ENCODE measurements at places on chromosomes 2 and 18.

DNA sequence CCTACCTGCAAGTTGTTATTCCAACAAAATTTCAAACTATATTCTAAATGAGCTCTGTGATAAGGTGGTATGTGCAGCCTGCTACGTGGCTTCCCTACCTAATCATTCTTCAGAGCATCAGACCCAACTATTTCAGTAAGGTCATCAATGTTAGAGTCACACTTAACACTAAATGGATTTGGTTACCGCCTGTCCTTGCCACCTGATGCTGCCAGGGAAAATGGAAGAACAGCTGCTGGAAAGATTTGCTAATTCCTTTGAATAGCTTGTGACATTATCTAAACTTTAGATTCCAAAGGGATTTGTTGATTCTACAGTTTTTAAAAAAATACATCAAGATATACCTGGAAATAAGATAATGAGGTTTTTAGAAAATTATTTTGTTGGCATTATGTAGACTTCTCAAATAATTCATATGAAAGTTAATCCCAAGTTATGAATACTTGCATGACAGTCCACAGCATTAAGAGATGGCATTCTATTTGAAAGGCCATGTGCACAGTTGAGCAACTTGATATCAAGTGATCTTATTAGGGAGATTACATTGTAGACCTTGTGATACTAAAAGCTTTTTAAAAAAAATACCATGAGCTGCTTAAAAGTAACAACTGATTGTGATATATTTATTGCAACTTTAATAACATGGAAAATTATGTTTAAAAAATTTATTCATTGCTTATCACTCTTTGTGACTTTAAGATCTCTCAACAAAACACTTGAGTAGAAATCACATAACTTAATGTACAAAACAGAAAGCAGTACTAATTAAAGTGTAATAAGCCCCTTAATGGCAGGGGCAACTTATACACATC, 98.3 kb upstream of the UGP2 start:
- no peak for DNase-seq

DNA sequence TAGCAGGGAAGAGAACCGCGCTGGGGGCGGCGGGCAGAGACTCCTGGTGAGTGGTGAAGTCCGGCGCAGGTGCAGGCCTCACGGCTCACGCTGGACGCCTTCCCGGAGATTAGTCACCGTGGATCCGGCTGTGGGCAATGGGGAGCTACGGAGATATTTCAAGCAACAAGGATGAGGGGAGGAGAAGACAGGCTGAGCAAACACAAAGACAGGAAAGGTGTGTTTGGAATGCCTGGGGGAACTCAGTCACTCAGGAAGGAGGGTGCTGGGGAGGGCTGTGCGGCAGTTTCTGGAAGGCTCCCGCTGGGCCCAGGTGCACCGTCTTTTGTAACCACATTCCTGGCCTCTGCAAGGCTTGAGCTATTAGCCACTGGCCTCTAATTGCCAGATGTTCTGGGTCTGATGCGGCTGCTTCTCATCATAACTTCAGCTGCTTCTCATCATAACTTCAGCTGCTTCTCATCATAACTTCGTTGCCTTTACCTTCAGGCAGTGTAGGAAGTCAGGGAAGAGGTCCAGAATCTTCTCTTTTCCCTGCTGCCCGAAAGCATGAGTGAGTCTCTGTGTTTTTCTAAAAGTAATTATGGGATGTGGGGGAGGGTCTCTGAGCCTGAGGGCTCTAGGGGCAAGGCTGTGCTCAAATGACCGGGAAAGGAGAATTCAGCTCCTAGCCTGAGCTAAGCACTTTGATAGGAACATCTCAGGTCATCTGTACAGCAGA, 118.9 kb downstream of the PXDN start:
- DNase-seq, result no peak

DNA sequence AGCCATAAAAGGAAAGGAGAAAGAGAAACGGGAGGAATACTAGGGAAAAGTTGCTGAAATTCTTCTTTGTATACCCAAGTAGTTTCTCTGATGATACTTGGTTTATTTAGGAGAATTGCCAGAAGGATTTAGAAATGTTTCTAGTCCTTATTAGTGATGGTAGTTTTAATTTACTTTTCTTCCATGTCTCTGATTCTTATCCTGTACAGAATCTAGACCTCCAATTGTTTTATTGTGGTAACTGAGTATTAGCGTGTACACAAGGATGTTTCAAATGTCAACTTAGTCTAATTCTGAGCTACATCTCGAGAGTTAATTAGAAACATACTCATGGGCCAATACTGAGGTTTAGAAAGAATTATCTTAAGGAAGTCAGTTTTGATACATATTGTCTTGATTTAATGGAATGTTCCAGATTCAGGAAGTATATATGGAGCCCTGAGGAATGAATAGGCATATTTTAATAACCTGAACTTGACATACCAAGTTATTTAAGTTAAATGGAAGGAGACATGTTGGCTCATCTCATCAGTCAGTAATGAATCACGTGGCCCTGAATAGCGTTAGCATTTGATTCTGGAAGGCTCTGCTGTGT, 219.6 kb downstream of the LTBP1 start:
- no peak for DNase-seq

- DNase-seq, result no peak
Measured at GRCh38 chr2:205995260-205995659, 90.7 kb downstream of the INO80D start.

DNA sequence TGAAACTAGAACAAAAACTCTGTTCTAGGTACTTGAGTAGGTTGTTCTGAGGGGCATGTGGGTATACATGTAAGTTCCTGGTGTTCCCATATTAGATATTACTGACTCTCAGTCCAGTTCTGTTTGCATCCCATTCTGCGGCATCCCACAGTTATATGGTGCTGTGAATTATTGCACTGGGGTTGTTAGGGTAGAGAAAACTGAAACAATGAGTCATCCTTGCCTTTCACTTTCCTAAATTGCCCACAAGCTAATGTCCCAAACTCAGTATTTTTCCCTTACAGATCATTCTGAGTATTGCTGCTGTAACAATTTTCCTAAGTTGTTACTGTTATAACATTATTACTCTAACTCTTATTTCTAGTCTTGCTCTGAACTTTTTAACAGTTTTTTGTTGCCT, 3.0 kb downstream of the WDR75 start:
- no peak for DNase-seq

DNA sequence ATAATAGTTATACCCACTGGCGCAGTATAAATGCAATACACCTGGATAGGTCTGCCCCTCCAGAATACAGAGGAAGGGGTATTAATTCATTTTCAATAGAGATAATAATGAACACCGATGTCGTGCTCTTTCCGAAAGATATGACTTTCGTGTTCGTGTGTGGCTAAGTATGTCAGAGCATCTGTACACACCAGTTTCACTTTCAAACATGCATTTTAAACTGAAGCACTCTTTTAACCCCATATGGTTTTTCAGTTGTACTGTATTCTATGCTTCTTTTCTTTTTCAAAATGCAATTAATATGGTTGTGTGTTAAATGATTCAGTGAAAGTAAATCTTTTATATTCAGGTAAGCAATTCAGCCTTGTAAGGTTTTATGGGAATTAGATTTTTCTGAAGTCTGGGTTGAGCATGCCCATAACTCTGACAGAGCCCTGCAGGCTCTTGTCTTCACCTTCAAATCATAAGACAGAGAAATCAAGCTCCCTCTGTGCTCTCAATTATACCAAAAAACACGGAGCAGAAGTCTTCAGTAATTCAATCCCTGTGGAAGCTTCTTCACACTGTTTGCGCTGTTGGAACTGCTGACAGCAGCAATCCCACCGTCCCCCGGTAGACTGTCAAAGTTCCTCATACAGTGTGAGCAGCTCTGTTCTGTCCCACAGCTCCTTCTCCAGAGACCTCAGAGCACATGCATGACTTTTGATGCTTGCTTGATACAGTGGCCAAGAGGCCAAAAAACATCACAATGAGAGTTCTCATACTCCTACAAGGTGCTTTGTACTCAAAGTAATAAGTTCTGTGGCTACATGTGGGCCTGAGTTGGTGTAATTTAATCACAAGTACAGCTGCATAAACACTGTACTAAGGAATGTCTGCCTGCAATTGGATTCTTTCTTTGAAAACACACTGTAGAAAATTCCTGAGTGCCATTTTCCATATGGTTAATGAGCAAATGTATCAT, 186.8 kb downstream of the ZNF521 start:
- no peak for DNase-seq

GRCh38 chr2:187936228-187936627, 355.4 kb upstream of the GULP1 start:
- no peak for DNase-seq

DNA sequence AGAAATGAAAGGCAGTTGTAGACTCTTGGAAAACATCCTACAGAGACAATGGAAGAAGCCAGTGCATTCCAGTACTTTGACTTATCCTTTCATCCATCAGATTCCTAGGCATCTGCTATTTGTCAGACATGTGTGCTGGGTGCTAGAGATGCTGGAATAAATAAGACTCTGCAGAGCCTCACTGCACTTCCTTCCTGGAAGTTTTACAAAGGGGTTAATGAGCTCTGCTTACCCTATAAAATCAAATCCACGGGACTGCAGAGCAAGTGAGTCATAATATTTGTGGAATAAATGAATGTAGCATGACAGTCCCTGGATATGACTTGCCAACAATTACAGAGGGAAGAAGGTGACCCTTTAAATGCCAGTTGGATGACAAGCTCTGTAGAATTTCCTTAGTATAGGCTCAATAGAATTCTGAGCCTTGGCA, 52.7 kb upstream of the NPAS2 start:
- no peak for DNase-seq

DNA sequence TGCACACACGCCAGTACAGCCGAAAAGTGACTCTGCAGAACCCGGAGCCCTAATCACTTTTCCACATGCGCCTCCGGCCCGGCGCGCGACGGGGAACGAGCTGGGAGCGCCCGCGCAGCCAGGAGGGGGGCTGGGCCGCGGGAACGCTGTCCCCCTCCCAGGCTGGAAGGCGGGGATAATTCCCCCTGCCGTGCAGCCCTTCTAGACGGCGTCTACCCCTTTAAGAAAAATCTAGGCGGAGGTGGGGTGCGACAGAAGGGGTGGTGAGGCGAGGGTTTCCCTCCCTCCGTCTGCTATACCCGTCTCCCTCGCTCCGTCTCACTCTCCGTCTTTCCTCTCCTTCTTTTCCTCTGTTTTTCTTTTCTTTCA, 2.4 kb downstream of the CYP26B1 start:
- DNase-seq, result no peak

GRCh38 chr2:33111002-33111446, 164.3 kb downstream of the LTBP1 start:
- DNase-seq, result no peak

- no peak for DNase-seq
Measured at GRCh38 chr2:43121580-43122314, 104.7 kb downstream of the ZFP36L2 start.

GRCh38 chr2:238597638-238598528, 171.2 kb downstream of the ASB1 start:
- no peak for DNase-seq

- no peak for DNase-seq
Measured at GRCh38 chr2:205148755-205149154, 533.5 kb upstream of the NRP2 start.
